ENCODE measurements at places on chromosomes 4 and X. TPM values are rescaled to one million over a fixed set of nuclear protein-coding genes. Genes with fewer than 3 reads are reported as not detected.

DNA sequence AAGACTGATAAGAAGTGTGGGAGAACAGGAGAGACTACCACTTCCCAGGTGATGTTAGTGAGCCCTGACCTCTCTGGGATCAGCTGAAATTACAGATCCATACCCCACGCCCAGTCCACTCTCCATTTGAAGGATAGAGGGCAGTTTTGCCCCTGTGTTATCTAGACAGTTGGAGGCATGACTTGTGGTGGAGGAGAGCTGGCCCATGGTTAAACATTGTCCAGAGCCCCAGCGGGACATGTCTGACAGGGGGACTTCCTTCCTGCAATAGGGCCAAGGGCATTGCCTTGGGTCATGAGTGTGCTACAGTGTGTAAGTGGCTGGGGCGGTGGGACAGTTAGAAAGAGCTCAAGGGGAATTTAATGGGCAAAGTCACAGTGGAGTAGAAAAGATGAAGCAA is 181.1 kb downstream of the MID1IP1 start:
- no peak for DNase-seq

DNA sequence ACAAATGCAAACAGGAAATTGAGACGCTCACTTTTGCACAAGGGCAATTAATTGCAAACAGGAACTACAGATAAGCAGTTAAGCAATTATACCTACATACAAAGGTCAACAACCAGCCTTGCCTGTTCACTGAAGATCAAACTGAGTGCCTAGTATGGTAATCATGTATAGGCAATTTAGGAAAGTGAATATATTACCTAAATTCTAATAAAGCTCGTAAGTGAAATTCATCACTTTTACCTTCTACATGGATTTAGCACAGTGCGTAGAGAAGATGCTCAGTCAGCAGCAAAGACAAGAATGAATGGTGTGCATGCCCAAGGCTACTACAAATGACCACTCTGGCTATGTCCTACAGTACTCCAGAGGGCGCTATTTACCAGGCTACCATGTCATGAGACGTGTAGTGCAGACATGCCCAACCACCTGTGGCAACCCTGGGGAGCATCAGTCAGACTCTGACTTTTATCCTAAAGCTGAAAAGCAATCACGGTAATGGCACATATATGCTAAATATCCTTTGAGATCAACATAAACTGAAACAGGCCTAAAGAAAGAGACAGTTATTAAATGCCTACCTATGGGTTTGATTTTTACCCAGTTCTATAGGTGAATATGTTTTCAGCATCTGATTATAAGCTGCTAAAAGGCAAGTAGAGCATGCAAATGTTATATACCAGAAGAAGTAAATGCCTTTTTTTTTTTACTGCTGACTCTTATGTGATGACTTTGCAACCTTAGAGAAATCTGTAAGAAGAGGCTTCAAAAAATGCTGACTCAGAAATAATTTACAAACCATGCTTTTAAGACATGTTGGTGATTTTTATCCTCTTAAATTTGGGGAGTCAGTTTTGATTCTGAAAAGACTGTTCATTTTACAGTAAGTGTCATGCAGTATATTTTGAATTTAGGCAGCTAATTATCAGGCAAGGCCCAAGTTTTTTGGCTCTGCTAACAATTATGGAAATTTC is 178.0 kb downstream of the PPP3CA start:
- DNase-seq: peak; percentile 59

GRCh38 chrX:14352511-14352910 is 176.8 kb upstream of the GLRA2 start:
- DNase-seq: no peak

DNA sequence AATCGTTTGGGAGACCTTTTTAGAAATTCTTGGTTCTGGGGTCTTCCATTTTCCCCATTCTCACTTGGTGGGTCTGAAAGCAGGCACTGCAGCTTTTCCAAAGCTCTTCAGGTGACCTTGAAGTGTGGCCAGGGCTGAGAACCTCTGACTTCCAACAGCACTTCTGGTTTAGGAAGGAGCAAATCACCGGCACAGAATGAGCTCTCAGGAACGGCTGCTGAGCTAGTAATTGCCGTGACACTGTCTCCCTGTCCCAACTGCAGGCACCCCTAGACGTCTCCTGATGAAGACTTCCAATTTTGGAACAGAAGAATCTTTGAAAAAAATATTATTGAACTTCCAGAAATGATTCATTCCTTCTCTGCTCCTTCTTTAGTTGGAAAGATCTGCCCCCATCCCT is 31.3 kb downstream of the CD38 start:
- no peak for DNase-seq

GRCh38 chrX:132774010-132774714 is 184.3 kb downstream of the HS6ST2 start:
- DNase-seq: peak; percentile 54

GRCh38 chr4:14125375-14126129 is 498.0 kb upstream of the BOD1L1 start:
- DNase-seq: no peak

DNA sequence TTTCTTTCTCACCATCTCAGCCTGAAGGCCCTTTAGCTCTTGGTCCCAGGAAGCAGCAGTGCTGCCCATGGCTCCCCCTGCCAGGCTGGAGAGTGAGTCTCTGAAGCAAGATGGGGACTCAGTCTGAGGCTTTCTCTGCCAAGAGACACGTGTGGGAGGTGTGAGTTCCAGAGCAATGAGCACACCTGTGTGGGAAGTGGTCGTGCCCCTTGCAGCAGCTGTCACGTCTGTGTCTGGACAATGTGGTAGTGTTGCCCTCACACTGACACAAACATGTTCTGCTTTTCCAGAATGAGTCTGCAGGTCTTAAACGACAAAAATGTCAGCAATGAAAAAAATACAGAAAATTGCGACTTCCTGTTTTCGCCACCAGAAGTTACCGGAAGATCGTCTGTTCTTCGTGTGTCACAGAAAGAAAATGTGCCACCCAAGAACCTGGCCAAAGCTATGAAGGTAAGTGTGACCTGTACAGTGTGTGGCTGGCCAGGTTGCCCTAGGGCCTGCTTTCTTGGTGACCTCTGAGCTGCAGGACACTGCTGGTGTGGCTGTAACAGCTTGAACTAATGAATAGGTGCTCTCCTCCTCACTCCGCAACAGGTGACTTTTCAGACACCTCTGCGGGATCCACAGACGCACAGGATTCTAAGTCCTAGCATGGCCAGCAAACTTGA is 1.9 kb downstream of the TACC3 start:
- peak; percentile 2 for DNase-seq

GRCh38 chrX:18927558-18927957 is 56.4 kb downstream of the PHKA2 start:
- no peak for DNase-seq

DNA sequence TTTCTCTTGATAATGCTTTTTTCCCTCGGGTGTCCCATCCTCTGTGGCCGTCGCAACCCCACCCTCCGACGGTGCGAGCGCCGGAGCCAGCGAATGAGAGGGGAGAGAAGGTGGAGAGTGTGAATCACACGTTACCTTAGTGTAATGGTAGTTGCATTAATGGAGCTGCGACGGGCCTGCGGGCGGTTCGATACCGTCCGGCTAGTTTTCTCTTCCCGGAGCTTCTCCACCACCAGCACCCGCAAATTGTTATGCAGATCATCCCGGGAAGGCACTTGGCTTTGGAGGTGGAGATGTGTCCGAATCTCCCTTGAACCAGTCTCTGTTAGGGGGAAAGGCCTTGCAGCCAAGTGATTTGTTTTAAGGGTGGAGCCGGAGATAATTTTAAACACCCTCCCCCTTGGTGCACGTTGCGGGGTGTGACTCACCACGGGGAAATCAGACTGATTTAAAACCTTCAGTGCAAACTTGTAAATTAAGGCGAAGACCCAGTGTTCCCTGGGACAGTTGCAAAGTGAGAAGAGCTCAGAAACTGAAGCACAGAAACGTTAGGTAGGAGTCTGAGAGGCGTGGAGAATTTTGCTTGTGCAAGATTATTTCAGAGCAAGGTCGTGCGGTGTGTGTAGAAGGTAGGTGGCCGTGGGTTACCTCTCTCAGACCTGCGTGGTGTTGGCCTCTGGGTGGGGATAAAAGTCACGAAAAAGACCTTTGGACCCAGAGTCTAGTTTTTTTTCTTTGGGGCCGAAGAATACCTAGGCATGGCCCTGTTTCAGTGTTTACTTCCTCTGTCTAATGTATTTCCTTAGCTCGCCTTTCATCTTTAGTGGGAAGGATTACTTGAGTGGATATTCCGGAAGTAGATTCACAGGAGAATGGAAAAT is 1.3 kb downstream of the AFF1 start:
- peak; percentile 70 for DNase-seq

GRCh38 chr4:15982842-15983524 is 20.0 kb upstream of the FGFBP2 start:
- DNase-seq: no peak

DNA sequence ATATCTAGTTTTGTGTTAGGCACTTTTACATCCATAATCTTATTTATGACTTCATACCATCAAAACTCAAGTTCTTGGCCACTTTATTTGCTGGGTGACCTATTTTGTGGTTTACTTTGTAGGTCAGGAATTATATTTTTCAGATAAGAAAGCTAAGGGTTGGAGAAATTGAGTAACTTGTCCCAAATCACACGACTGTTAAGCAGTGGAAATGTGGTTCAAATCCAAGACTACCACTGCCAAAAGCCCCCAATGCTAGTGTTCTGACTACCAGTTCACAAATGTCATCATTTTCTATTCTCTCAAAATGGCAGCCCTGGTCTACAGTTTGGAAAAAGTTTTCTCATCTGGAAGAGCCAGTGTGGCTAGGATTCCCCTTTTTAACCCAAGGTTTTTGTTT is 74.6 kb downstream of the OPHN1 start:
- DNase-seq: no peak

GRCh38 chrX:147468600-147468999 is 443.1 kb upstream of the FMR1 start:
- DNase-seq: no peak

DNA sequence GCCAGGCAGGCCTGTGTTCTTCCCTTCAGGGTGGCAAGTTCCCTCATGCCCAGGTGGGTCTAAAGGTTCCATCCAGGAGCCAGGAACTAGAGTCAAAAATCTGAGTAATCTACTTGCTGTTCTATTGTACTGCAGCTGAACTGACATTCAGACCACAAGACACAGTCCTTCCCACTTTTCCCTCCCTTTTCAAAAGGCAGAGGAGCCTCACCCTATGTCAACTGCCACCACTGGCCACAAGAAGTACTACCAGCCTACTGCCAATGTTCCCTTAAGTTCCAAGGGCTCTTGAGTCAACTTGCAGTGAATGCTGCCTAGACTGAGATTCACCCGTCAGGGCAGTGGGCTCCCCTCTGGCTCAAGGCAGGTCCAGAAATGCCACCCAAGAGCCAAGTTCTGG is 133.5 kb downstream of the FAM47B start:
- no peak for DNase-seq

DNA sequence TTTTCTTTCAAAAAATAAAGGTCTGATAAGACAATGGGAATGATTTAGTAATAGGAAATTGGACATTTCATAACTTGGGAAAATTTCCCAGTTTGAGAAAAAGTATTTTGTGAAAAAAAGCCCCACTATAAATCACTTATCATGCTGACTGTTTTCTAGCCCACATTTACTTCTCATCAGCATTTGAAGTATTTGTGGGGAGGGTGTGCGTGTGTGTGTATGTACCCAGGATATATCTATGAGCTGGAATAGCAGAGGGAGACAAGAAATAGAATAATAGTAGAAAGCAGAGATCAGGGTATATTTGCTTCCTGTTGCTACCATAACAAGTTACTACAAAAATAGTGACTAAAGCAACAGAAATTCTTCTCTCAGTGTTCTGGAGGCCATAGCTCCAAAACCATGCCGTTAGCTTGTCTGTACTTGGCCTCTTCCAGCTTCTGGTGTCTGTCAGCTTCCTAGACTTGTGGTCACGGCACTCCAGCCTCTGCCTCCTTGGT is 139.8 kb downstream of the PTTG2 start:
- no peak for DNase-seq

GRCh38 chr4:38169524-38169923 is 209.3 kb downstream of the PTTG2 start:
- DNase-seq: no peak

GRCh38 chr4:75527482-75527881 is 13.2 kb downstream of the THAP6 start:
- DNase-seq: no peak

GRCh38 chrX:127190381-127190780 is 370.9 kb downstream of the PRR32 start:
- DNase-seq: no peak

Gene PDK3
- total RNA-seq: 14.9 TPM

Gene CCNB3
- 0.40 TPM for total RNA-seq

Gene EGF
- 7.3 TPM for total RNA-seq

Gene ARAP2
- total RNA-seq: 24.1 TPM

Gene STS
- total RNA-seq: 0.51 TPM

Gene YIPF6
- 31.3 TPM for total RNA-seq

Gene SLITRK4
- not detected for total RNA-seq

Gene FAAH2
- total RNA-seq: not detected

Gene FAM114A1
- total RNA-seq: 37.1 TPM

Gene SMIM10
- 2.7 TPM for total RNA-seq

Gene COMMD8
- total RNA-seq: 59.7 TPM

Measured in Daoy (cell line).